ENCODE measurements at places on chromosomes 5 and 9. TPM values are rescaled to one million over a fixed set of nuclear protein-coding genes. Genes with fewer than 3 reads are reported as not detected.

DNA sequence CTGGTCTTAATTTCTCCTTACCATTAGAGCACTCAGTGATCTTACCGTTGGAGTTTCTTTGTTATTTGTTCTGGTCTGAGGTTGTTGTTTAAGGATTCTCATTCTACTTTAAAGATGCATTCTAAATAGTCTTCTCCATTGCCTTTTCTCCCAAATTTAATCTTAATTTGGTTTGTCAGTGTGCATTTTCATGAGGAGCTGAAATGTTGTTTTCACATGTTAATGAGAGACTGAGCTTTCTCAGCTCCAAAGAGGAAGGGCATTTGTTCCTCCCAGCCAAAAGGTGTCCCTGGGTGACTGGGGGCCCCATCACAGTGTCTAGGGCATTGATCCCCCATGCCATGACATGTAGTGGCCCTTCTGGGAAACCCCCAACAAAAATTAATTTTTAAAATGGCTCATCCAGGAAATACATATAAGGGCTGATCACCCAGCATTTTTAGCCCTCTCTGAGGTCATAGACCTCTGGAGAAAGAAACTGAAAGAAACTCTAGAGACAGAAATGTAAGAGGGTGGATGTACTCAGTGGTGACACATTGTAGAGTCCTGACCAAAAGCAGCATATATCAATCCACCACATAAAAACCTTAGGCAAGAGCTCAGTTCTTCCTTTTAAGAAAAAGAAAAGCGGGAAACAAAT, 240.4 kb upstream of the RAI14 start:
- no peak for DNase-seq

DNA sequence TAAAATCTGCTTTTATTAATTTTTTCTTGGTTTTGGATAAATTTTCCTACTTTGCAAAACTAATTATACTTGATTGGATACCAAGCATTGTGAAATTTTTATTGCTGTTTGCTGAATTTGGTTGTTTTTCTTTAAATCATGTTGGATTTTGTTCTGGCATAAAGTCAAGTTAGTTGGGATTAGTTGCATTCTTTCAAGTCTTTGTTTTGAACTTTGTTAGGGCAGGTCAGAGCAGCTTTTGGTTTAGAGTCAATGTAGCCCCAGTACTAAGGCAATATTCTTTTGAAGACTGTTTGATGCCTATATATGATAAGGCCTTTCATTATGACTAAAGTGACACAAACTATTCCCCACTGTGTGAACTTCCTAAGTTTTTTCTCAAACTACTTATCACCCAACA, 531.1 kb downstream of the RASEF start:
- DNase-seq, result no peak

GRCh38 chr9:104775976-104776375, 12.0 kb downstream of the NIPSNAP3B start:
- DNase-seq, result no peak

GRCh38 chr5:919356-920000, 26.8 kb downstream of the TRIP13 start:
- DNase-seq, result no peak

- DNase-seq, result no peak
Measured at GRCh38 chr5:58800861-58801540, 218.1 kb downstream of the RAB3C start.

- no peak for DNase-seq
Measured at GRCh38 chr9:110047232-110047954, 160.6 kb downstream of the C9orf152 start.

DNA sequence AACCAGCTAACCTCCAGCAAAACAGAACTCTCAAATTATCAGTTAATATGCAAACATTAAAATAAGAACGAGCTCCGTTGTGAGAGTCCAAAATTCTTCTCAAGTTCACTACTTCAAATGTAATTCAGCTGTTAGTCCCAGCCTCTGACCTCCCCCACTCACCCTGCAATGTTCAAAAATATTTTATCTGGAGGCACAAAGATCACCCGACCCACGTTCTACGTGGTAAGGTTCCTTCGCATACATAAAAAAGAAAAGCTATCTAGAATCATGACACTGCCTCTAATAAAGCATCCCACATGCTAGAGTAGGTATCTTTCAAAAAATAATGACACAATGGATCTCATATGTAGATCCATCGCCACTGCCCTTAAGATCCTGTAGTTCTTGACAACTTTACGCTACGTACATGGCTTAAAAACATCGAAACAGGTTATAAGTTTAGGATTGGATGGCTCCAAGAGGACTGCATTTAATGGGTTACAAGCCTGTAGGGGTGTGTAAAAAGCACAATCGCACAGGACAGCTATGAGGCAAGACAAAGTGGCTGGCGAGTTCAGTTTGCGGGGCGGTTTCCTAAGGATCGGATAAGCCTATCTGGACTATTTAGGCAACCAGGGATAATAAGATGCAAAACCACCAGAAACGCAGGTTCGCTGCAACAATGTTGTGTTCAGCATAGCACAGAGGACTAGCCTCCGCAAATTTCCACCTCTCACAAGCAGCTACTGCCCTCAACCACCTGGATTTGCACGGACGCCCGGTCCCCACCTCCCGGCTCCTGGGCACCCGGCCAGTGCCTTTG, 969 bp downstream of the CLK4 start:
- no peak for DNase-seq

DNA sequence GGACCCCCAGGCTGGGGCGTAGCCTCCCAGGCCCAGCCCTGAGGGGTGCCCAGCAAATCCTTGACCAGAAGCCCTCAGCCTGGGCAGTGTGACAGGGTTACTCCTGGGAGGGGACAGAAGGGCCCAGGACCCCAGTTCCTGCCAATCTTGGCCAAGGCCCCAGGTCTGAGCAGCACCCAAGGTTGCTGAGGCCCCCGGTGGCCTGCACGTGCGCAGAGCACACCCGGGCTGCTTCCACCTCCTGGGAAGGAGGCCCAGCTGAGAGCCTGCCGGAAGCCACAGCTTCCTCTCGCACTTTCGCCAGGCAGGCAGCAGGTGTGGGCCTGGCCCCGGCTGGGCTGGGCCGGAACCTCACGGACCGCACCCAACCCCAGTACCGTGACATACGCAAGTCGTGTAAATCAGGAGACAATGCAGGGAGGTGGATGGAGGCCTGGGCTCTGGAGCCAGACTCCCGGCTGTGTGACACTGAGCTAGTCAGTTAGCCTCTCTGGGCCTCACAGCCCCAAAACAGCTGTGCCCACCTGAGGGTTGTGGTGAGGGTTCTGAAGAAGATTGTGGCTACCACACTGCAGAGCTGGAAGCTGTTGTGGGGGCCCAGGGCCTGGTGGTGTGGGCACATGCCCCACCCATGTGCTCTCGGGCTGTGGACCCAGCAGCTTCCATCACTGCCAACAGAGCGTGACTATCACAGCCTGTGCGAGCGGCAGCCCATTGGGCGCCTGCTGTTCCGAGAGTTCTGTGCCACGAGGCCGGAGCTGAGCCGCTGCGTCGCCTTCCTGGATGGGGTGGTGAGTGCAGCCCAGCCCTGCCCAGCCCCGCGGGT, 5.1 kb downstream of the GRK6 start:
- DNase-seq, result peak; percentile 85

DNA sequence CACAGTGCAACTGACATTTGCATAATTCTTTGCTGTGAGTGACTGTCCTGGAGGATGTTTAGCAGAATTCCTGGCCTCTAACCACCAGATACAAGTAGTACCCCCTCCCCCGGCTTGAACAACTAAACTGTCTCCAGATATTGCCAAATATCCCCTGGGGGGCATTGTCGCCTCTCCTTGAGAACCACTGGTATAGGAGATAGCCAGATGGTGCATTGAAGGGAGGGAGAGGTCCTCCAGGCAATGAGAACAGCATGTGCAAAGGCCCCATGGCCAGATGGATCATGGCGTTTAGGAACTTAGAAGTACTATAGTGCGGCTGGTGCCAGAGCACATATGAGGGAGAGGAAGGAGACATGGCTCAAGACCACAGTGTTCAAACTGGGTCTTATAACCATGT, 18.9 kb upstream of the ORM1 start:
- DNase-seq, result no peak

DNA sequence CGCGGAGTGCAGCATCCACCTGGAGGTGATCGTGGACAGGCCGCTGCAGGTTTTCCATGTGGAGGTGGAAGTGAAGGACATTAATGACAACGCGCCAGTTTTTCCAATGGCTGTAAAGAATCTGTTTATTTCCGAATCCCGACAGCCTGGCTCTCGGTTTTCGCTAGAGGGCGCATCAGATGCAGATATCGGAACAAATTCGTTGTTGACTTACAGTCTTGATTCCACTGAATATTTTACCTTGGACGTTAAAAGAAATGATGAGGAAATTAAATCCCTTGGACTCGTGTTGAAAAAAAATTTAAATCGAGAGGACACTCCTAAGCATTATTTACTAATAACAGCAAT, 611 bp downstream of the PCDHA3 start:
- DNase-seq, result no peak

GRCh38 chr9:123157221-123157620, 111.2 kb downstream of the STRBP start:
- DNase-seq, result no peak

- no peak for DNase-seq
Measured at GRCh38 chr5:2119573-2119972, 236.8 kb upstream of the IRX4 start.

DNA sequence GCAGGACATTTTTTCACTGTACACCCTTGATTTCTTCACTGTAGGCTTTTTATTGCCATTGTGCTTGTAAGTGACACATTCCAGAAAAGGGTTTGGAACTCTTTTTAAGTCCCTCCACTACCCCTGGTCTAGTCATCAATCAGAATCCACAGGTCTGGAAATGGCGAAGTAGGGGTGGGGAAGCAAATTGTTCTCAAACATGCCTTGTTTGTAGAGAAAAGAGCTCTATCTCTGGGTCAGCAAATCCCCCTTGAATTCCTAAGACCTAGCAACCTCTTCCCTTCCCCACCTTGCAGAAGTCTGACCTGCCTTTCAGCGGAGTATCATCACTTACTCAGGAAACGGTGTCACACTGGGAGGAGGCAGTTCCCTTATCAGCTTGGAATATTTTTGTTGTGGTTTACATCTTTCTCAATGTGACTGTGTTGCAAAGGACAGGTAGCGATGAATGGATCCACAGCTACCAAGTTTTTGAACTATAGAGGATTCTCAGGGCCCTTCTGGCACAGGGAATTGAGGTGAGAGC, 3.2 kb downstream of the SH3RF2 start:
- no peak for DNase-seq

DNA sequence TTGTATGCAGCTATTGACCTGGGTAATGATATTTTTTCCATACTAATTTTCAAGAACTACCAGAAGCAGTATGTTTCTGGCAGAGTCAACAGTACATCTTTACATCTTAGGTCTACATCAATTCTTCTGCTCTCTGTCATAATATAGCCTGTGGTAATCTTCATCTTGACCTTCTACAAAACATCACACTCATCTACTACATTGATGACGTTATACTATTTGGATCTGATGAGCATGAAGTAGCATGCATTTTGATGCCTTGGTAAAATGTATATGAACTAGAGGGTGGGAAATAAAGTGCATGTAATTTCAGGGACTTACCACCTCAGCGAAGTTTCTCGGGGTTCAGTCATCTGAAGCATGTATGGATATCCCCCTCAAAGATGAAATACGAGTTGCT, 629.7 kb upstream of the SGCD start:
- no peak for DNase-seq

DNA sequence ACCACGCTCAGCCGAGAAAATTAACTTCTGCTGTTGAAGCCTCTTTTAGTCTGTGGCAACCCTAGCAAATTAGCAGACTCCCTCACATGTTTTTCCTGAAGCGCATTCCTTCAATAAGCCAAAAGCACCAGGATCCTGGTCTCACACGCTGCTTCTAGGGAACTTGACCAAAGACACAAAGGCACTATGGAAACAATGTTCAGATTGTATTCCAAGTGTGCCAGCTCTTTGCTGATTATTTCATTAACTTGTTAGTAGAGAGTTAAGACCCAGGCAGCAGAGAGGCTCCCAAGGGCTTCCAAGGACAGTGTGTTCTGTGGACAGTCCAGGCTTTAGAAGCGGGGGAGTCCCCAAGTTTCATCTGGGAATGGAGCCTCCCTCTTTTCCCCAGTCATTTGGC, 94.4 kb upstream of the BASP1 start:
- DNase-seq, result no peak

DNA sequence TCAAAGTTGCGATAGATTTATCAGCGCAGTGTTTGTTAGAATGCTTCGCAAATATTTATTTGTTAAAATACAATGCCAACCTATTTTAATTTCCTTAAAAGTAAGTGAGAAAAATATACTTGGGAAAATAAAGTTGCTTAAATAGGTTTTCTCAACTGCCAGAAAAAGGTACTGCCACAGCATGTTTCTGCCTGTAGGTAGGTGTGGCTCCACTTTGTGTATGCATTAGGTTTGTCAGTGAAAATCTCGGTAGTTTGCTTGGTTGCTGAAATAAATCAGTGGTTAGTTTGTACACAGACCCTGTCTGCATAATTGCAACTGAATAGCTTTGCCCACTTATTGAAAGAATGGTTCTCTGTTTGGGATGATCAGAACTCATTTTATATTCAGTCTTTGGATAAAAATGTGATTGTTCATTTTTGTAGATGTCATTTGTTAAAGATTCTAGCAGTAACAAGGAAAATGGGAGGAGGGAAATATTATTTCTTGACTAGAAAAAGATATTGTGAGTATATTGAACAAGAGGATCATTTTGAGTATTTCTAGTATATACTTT, 25.7 kb downstream of the C9orf85 start:
- DNase-seq, result no peak

GRCh38 chr9:130890870-130891687, 5.5 kb downstream of the QRFP start:
- no peak for DNase-seq

GRCh38 chr5:148509893-148510292, 126.1 kb downstream of the FBXO38 start:
- no peak for DNase-seq

- DNase-seq, result no peak
Measured at GRCh38 chr5:65825408-65826328, 100.7 kb upstream of the ERBIN start.

DNA sequence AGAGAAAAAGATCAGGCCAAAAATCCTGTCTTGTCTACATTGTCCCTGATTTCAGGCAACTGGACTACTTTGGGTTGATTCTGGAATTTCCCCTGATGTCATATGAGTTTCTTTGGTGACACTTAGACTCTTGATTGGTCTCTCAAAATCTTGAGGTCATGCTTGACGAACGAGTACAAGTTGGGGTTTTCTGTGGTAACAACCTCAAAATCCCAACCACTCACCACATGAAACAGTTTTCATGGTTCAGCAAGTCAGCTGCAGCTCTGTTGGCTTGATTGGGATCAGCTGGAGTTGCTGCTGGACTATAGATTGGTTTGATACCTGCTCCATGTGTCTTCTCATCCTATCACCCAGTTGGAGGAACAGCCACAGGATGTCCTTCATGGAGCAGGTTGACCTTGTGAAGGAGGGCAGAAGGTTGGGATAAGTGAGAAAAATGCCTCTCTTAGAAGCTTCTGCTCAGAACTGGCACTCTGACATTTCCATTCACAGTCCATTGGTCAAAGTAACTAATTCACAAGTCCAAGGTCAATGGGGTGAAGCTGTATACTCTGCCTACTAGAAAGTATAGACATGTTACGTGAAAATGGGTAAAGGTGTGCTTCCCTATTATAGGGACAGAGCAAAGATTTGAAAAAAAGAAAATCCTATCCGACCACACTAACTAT, 284.5 kb downstream of the SH3GL2 start:
- DNase-seq, result no peak

- no peak for DNase-seq
Measured at GRCh38 chr5:26761446-26761845, 276.9 kb downstream of the CDH9 start.

PCDHB15 gene
- total RNA-seq, result 0.53 TPM

SLC46A2 gene
- not detected for total RNA-seq

PTPA gene
- total RNA-seq, result 51.3 TPM

LCN10 gene
- 1.3 TPM for total RNA-seq

LCP2 gene
- 291 TPM for total RNA-seq

NR2F1 gene
- total RNA-seq, result not detected

CCIN gene
- total RNA-seq, result not detected

ADRB2 gene
- total RNA-seq, result 6.1 TPM

KCNV2 gene
- total RNA-seq, result not detected

SPATA31A5 gene
- total RNA-seq, result not detected

Data from CD4-positive, alpha-beta memory T cell (primary cell).